Stimulated activated CD4-positive, alpha-beta T cell treated with anti-CD3 and anti-CD28 coated beads, Interleukin-15, amount 100 ng/mL, for 48 hours (primary cell): ENCODE measurements at places on chromosomes 2 and 18.
A peak's percentile ranks its signal among the peaks of the same experiment; 100 is the strongest.

GRCh38 chr2:101173707-101174295, 22.6 kb upstream of the TBC1D8 start:
- peak; percentile 32 for DNase-seq

DNA sequence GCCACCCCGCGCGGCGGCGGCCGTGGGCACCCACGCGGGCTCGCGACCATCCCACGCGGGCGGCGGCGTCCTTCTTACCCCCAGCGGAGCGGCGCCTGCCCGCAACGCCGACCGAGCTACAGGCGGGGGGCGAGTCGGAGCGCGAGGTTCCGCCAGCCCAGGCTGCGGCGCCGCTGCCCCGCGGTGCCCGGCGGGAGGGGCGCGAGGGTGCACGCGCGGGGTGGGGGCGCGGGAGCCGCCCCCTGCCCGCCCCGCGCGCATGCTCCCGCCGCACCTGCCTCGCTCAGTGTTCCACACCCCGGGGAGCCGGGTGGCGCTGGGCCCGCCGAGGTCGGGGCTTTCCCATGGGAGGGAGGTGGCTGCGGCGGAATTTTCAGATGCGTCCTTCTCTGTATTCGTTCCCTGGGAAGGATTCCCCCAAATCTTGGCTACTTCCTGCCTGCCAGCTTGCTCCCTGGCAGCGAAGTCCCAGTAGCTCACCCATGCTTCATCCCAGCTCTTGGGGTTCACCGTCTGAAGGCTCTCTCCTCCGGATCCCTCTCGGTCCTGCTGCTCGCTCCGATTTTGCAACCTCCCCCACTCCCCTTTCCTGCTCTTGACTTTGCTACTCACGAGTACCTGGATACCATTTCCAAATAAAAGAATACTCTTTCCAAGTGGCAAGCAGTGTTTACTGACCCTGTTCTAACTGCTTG, at the start of gene L3MBTL4:
L3MBTL4 (minus strand) TSS at position 189 of the 695 bp plus-strand sequence. CDS start 103,286 bp downstream, outside the sequence.
- DNase-seq, result no peak

- no peak for DNase-seq
Measured at GRCh38 chr2:32572030-32572429, 55.8 kb upstream of the TTC27 start.

DNA sequence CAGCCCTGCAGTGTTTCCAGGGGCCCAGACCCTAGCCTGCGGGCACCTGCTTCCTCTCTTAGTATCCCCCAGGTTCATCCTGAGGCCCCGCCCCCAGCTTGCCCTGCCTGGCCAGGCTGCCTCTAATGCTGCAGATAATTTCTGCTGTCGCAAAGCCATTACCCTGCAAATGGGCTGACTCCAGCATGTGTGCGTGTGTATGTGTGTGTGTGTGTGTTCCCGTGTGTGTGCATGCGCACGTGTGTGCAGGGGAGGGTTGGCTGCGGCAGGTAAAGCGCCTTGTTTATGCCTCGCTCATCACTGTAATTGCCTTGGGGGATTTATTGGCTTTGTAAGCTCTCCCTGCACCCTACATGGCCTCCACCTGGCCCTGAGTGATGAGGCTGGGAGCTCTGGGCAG, 7.6 kb upstream of the PRSS56 start:
- DNase-seq, result no peak

GRCh38 chr18:80157708-80158343, 48.8 kb downstream of the ADNP2 start:
- DNase-seq, result peak; percentile 40

GRCh38 chr2:30505500-30506180, 58.6 kb downstream of the LCLAT1 start:
- DNase-seq, result no peak

DNA sequence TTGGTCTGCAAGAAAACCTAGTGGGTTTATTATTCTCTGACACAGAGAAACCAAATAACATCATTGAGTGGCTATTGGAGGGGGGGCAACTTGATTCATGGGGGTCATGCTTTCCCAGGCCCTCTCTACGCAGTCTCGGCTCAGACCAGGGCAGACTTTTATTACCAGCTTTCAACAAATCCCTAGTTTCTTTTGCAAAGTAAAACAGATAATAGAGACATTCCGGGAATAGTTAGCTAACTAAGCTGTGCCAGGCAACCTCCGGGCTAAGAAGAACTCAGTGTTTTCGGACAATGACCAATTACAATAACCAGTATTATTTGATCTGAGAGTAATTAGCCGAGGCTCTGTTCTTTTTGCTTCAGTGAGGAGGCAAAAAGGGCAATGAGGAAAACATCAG, 66.3 kb downstream of the CDK15 start:
- no peak for DNase-seq

- no peak for DNase-seq
Measured at GRCh38 chr18:57807336-57808117, 4.4 kb upstream of the ATP8B1 start.

DNA sequence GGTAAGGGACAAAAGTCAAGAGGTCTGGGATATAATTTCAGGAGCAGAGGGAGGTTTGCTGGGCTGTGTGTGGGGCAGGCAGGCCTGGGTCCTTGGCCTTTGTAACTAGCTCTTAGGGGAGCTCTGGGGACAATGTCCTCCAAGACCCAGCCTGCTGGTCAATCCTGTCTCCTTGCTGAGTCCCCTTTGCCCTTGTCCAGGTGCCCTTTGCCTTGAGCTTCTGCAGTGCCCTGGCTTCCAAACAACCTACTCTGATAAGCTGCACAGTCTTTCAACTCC, 30.0 kb upstream of the REEP1 start:
- DNase-seq, result no peak

- no peak for DNase-seq
Measured at GRCh38 chr2:40041422-40042382, 262.6 kb upstream of the THUMPD2 start.

GRCh38 chr2:166444306-166444705, 49.7 kb downstream of the SCN7A start:
- DNase-seq, result no peak

DNA sequence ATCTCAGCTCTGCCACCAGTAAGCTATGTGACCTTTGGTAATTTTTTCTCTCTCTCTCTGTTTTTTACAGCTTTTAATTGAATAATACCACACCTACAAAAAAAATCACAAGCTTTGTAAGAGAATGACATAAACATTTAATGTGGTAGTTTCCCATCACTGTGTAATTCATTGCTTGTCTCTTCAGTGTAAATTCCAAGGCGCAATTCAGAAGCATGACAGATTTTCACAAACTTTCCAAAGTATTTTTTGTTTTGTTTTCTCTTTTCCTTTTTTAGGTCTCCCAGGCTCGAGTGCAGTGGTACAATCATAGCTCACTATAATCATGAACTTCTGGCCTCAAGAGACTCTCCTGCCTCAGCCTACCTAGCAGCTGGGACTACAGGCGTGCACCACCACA, 25.0 kb upstream of the PPM1B start:
- no peak for DNase-seq

DNA sequence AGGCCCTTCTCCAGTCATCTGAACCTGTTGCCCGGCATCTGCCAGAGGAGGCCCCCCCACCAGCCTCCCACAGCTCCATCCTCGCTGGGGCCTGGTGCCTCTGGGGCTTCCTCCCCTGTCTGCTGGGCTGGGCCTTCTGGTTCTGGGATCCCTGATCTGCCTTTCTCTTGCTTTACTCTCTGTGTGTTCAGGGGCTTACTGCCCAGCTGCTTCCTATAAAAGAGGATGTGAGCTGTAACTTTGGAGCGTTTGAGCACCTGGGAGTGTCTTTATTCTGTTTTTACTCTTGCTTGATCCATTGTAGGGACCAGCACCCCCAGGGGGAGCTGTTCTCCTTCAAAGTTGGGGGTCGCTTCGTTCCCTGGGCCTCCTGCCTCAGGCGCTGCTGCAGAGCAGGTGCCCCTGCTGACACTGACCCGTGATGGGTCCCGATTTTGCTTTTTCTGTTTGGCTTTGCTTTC, 23.1 kb upstream of the FAHD2A start:
- DNase-seq, result no peak

DNA sequence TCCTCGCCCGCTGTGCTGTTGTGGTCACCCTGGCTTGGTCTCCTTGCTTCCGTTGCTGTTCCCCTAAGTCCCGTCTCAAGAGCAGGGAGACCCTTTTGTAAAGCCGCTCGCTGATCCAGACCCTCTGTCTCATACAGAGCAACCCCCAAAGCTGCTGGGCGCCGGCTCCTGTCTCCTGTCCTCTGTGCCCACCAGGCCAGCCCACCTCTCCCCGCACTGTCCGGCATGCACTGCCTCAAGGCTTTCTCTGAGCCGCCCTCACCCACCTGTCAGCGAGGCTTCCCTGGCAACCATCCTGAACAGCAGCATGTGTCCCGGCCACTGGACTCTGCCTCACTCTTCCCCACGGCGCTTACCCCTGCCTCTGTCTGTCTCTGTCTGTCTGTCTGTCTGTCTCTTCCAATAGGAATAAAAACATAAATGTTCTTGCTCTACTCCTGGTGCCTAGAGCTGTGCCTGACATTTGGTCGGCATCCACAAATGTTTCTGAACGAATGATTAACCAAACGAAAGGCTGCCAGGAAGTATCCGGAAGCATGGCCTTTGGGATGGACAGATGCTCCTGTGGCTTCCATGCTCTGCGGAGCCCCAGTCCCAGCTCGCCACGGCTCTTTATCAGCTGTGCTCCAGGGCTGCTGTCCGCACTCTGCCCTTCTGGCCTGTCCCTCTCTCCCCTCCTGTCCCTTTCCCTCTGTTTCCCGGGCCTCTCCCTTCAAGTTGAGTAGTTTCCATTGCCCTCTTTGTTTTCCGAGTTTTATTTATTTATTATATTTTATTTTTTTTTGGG, 7.8 kb downstream of the COLEC11 start:
- DNase-seq, result no peak

- DNase-seq, result peak; percentile 22
Measured at GRCh38 chr2:24824966-24825882, 32.0 kb downstream of the CENPO start.

- no peak for DNase-seq
Measured at GRCh38 chr2:180516232-180516631, 464.2 kb upstream of the UBE2E3 start.

GRCh38 chr2:196170213-196170605, 1.2 kb downstream of the STK17B start:
- no peak for DNase-seq

GRCh38 chr2:113104054-113104611, 23.3 kb upstream of the IL1RN start:
- peak; percentile 31 for DNase-seq

DNA sequence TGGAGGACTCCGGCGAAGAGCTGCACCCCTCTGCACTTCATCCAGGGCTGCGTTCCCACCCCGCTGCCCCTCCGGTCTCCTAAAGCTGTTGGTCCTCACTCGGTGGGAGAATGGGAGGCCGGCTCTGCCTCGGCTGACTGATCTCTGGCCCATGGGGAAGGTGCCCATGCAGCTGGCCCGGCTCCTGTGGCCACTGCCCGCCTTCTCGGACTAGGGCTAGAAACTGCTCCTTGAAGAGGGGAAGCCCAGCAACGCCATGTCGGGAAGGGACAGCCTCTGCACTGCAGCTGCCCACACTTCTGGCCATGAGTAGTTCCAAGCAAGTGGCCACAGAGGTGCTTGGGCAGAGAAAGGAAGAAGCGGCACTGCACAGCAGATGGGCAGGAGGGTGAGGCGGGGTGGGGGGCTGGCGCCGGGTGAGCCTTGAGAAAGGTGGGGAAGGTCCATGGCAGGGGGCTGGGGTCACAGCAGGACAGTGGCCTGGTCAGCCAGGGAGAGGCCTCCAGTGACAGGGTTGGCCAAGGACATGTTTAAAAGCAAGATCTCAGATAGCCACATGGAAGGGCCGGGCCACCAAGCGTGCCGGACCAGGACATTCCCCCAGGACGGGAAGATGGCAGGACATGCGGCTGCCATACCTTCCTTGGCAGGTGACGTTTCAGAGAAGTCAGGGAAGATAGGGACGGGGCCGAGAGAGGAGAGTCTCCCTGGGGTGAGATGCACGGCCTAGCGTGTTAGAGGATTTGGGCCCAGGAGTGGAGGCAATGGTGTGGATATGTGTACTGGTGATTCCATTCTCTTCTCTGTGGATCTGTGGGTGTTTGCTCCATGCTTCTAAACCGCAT, 158.8 kb upstream of the HDAC4 start:
- no peak for DNase-seq

- DNase-seq, result no peak
Measured at GRCh38 chr2:17719562-17720371, 33.8 kb downstream of the SMC6 start.

DNA sequence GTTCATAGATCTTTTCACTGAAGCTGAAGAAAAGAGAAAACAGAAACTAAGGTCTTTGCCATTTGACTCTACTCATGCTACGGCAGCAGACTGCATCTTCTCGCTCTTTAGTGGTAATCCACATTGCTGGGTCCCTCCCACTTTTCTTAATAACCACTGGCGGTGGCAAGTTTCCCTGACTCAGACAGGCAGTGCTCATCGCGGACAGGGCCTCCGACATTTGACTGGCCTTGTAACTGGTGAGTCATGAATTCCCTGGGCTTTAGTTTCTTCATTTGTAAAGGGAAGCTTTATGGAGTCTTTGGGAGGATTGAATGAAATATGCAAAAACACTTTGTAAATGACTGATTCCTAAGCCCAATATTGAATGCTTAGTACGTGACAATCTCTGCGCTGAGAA, 238.2 kb upstream of the RBBP8 start:
- DNase-seq, result no peak

DNA sequence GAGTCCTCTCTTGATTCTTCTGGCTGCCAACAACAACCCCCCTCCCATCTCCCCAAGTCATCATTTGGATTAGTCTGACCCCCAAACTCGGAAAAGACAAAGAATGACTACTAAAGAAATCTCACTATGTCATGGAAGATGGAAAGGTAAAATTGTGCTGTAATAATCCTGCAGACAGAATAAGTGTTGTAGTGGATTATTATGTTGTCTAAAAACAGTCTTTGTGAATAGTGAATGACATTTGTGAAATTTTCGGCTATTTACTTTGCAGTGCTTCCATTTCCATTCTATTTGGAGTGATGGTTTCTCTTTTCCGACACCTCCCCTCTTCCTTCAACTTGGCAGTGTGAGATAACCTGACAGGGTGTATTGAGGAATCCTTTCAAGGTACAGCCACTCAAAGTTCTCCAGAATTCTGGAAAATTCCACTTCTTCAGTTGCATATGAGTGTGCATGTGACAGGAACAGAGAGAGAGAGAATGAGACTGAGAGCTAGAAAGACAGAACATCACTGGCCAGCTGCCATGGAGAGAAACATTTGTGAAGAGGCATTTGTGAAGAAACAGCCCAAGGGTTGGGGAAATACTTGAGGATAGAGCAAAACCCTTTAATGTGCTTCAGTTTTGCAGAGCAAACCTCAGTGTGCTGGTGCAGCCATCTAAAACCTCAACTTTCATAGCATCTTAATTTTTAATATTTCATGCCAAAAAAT, 141.9 kb upstream of the DLX2 start:
- no peak for DNase-seq
